Cardiac fibroblast (primary cell): ENCODE measurements at places on chromosomes 4 and X.

DNA sequence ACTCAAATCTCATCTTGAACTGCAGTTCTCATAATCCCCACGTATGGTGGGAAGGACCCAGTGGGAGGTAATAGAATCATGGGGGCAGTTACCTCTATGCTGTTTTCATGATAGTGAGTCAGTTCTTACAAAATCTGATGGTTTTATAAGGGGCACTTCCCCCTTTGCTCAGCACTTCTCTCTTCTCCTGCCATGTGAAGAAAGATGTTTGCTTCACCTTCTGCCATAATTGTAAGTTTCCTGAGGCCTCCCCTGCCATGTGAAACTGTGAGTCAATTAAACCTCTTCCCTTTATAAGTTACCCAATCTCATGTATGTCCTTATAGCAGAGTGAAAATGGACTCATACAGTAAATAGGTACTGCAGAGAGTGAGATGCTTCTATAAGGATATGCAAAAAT, 1050.6 kb upstream of the GRIA3 start:
- DNase-seq, result no peak

DNA sequence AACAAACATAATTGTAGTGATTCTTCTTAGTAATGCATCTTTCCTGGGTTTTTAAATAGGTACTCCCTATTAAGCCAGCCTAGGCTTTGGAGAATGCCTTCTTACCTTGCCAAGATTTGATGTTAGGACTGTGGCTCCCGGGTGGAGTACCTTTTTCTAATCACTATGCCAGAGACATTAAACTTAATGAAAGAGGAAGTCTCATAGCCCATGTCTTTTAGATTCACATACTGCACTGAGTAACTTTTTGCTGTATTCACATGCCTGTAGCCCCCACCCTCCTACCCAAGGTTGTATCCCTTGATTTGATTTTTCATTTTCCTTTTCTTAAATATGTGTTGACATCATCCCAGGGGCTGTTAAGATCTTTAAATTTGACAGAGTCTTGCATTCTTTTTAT, 104.2 kb upstream of the TLR2 start:
- DNase-seq, result no peak

DNA sequence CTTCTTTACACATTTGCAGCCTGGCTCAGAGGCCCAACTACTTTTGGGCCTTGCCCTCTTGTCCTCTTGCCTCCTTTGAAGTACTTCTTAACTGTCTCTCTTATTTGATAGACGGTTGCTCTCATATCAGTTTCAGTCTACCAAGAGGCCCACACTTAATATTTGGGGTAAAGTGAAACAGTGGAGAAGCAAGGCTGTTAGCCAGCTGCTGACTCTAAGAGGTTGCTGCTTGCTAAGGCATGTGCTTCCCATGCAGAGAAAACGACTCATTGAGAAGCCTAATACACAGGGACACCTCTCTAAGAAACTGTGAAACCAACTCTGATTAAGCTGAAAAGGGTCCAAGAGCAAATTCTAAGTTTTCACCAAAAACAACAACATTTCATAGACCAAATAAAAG, 94.6 kb downstream of the PPP3CA start:
- peak; percentile 34 for DNase-seq

- no peak for DNase-seq
Observed at GRCh38 chr4:89070041-89070440, 13.1 kb upstream of the FAM13A start.

DNA sequence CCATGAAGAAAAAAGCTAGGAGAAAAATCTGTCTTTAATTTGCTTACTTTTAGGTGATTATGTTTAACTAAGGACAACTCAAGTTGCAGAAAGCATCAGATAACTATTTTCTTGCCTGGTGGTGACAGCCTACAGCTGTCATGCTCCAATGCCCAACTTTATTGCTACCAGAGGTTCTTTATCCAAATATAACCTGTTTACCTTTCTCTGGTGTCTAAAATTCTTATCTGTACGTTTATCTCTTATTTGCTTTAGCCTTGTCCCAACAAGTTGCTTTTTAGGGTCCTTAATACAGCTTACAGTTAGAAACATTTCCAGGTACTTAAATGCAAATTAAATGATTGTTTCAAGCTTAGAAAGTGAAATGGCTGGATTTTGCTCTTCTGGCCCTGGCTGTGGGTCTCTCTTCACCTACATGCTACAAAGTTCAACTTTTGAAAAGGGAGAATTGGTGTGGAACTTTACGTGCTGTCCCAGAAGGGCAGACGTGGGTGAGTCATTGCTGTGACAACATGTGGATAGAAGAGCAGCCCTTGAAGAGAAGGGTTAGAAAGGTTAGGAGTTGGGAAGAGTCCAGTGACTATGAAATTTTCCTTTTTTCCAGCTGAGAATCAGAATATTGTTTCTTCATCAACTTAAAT, 60.7 kb downstream of the HPGD start:
- no peak for DNase-seq

DNA sequence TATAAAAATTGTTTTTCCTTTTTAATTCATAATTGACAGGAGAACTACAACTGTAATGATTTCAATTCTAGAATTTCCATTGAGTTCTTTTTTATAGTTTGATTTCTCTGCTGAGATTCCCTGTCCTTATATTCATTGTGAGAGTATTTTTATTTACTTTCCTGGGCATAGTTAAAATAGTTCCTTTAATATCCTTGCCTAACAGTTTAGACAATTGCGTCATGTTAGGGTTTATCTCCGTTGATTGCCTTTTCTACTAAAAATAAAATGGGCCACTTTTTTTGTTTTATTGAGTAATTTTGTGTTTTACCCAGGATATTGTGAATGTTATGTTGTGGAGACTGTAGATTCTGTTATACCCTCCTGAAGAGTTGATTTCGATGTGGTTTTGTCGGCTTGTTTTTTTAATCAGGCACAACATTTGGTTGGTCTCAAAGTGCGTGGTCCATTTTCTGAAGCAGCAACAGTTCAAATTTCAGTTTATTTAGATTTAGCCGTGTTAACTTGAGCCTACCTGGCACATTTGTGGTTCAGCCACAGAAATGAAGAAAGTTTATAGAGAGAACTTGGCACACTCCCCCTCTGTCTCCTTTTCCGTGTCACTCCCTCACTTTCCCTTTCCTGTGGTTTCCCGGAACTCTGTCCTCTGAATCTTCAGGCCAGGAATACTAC, 16.0 kb upstream of the PRRG1 start:
- no peak for DNase-seq

GRCh38 chr4:100738196-100739165, 220.7 kb upstream of the EMCN start:
- peak; percentile 97 for DNase-seq

DNA sequence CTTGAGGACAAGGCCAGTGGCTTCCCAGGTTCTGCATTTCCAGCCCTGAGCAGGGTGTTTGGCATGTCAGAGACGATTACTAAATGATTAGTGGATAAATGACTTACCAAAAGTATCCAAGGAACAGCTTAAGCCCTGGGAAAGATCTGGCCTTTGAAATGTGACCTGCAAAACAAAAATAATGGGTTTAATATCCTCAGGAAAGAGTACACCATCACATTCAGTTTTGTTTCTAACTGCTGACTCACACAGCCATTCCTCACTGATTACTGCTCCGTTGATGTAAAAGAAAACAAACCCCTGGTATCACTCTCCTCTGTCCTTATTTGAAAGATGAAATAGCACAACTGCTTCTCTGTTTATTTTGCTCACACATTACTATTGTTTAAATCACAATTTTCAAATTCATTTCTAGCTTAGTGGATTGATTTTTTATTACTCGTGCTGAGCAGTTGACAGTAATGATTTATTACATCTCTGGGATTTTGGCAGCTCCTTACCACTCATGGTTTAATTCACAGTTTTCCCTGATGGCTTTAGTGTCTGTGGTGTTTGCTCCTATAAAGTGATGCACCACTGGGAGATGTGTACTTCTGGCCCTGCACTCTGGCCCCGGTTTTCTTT, 117.0 kb downstream of the CBLL2 start:
- DNase-seq, result peak; percentile 53

DNA sequence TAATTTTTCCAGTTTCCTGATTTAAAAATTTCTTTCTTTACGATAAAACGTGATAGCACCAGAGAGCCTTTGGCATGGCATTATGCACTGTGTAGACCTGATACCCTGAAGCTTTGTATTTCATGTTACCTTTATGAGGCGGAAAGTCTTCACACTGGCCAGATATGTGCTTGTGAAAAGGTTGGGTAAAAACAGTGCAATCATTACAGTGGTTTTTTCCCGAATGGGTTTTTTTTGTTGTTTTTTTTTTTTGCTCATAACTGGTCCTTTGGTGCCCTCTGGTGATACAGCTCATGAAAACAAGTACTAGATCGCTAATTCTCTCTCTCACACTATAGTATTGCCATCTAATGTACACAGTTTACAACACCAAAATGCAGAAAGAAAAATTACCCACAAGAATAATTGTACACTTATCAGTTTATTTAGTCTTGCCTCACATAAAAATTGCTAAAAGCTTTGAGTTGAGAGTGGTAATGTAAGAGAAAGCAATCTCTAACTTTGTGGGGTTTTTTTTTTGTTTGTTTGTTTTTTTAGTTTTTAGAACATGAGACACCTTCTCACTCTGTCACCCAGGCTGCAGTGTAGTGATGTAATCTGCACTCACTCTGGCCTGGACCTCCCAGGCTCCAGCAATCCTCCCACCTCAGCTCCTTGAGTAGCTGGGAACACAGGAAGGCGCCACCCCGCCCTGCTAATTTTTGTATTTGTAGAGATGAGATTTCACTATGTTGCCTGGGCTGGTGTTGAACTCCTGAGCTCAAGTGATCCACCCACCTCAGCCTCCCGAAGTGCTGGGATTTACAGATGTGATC, 21.3 kb downstream of the SPCS3 start:
- DNase-seq, result peak; percentile 72
